ENCODE measurements at places on chromosomes 7 and 10.

- DNase-seq = no peak
These were observed 17.8 kb downstream of the NAPEPLD start for GRCh38 chr7:103130901-103131624.

DNA sequence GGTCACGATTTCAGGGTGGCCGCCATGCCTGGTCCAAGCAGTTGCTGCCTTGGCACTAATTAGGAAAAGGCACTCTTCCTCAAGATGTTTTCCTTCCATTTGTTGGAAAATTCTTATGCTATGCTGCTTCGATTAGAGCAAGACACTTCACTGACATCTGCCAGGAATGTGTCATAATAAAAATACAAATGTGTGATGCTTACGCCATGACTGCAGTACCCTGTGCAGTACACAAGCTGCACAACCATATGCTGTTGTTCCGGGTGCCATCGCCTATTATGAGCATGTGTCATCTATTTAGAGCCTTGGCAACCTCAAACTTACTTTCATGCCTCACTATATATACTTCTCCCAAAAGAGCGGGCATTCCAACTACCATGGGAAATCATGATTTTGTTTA lies 14.9 kb upstream of the MPP7 start:
- no peak for DNase-seq

DNA sequence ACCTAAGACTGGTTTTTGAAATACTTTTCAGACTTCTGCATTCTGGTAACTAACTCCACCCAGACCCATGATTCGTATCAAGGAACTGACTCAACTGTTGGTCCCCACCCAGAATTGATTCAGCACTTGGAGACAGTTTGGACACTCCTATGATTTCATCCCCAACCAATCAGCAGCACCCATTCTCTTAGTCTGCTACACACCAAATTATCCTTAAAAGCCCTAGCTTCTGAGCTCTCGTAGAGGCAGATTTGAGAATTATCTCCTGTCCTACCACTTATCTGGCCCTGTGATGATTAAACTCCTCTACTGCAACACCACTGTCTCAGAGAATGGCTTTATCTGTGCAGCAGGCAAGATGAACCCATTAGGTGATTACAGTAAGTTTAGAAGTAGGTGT lies 7.7 kb upstream of the GSTO1 start:
- DNase-seq = no peak

GRCh38 chr10:127159648-127160245 lies 36.6 kb downstream of the INSYN2A start:
- no peak for DNase-seq

DNA sequence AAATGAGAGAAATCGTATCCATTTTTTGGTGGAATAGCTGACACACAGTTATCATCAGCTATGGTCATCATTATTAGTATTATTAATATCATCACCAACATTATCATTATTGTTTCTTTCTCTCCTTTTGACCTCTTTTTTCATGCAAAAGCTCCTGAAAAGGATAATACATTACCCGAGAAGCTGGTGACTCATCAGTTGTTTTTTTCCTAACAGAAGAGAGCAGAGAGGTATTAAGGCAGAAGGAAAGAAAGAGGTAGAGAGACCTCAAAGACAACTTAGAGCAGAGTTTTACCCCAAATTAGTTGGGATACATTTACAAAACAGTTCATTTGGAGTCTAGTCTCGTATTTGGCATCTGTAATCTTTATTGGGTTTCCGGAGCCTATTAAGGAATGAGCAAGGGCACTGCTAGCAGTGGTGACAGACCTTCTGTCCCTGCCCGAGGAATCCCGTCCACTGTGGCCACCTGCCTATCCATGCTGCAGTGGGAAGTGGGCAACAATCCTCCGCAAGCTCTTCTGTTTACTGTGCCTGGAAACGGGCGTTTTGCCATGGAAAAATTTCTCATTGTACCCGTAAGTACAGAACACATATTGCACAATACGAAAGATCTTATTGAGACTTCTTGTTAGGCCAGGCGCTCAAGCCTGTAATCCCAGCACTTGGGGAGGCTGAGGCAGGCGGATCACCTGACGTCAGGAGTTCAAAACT lies 170.0 kb upstream of the MKLN1 start:
- DNase-seq = no peak

- no peak for DNase-seq
These were observed 7.0 kb upstream of the ZNF862 start for GRCh38 chr7:149830997-149831740.

DNA sequence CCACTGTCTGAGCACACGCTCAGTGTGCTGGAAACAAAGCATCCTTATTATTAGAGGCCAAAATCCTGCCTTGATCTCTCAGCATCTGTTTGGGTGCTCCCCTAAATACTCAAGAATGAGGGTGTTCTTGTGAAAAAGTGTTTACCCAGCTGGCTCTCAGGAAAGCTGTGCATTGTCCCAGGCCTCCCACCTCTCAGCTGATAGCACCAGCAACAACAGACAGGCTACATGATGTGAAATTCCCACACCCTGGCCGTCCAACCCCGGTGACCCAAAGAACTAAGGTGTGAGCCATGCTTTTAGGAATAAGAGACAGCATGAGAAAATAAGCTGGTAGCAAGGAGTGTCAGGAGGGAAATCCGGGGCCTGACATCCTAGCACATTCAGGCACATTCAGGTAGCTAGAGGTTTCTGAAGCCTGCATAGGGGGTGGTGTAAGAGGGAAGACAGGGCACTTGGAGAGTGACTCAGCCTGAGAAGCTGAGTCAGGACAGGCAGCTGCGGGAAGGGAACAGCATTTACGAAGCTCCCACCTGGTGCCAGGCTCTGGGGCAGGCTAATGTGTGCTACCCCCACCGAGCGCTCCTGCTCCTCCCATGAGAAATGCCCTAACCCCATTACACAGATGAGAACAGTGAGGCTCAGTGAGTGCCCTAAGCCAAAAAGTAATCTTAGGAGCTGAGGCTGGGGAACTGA lies 205.6 kb downstream of the GRID1 start:
- DNase-seq = no peak

DNA sequence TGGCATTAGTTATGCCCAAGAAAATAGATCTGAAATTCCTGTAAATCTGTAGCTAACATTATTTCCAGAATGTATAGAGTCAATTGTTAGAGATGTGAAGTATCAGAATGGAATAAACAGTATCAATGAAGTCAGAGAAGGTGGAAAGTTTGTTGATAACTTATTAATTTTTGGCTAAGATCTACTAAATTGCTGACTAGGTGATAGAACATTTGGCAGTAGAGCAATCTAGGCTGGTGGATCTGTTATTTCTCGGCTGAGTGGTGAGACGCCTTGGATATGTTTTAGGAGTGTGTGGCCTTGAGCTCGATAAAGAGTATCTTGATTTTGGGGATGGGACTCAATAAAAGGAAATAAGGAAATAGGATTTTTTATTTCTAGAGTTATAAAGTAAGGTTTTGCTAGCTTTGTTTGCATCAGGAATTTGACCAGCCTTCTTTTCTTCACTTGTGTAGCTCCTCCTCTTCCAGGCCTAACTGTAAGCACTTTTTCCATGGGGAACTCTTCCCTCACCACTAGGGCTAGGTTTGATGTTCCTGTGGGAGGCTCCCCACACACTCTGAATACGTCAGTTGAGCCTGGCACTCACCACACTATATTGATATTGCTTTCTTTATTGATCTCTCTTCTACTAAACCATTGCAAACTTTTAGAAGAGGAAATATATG lies 86.8 kb upstream of the CSTF2T start:
- DNase-seq = no peak

- DNase-seq = no peak
These were observed 347.6 kb downstream of the MDFIC start for GRCh38 chr7:115269486-115269885.

- no peak for DNase-seq
These were observed 136.3 kb downstream of the ADCY1 start for GRCh38 chr7:45710271-45711160.

GRCh38 chr10:79196470-79197461 lies 128.0 kb downstream of the ZMIZ1 start:
- peak; percentile 75 for DNase-seq

DNA sequence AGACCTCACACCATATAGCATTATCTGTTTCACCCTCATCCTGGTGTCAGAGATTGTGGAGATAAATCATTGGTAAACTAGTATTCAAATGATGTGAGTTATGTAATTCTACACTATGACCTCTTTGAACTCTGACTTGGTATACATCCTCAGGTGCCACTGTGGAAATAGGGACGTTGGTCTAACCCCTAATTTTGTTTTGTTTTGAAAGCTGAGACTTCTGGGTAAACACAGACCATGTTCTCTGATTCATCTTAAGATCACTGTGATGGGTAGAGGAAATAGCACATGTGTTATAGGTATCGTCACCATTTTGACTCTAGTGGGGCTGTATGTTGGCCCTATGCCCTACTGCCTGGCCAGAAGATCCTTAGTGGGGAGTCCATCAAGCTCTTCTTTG lies 241.6 kb downstream of the CCDC7 start:
- no peak for DNase-seq

DNA sequence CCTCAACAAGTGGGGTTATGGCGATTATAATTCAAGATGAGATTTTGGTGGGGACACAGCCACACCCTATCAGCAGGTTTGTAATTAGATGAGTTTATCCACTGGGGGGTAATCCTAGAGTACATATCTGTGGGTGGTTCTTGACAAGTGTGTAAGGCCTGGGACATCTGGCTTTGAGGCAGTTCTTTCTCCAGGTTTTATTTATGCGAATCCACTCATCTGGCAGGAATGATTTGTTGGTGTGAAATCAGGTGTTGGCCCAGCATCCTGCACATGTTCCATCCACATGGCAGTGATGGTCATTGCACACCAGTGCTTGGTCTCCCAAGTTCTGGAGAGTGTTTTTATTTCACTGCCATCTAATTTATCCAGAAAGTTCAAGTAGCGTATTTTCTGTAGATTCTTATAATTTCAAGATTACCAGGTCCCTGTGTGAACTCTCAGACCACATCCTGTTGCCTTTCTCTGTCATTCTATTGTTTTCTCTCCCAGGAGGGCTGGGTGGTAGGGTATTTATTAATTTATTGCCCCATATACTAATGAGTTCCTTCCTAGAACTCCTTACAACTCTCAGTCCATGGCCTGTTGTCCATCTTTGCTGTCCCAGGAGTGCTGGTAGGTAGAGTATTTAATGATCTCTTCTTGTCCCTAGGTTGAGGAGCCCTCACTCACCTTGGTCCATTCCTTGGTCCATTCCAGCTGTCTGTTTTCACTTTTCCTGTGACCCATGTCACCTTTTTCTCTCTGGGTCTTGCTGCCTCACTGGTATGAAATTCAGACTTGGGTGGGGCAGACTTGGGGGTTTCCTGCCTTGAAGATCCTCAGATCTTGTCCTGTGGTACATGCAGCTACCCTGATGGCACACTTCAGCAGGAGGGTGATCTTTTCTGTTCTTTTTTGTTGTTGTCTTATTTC lies 10.4 kb downstream of the RALA start:
- DNase-seq = no peak

DNA sequence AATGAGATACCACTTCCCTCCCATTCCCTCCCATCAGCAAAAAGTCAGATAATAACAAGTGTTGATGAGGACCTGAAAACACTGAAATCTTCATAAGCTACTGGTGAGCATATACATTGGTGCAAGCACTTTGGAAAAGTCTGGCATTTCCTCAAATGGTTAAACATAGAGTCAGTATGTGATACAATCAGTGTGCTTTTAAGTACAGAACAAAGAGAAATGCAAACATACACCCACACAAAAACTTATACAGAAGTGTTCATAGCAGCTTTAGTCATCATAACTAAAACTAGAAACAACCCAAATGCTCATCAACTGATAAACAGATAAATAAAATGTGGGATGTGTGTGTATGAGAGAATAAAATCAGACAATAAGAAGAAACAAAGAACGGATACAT lies 261.9 kb downstream of the ELMO1 start:
- DNase-seq = no peak

- DNase-seq = no peak
These were observed 75.3 kb upstream of the CPXM2 start for GRCh38 chr10:123966896-123967231.

DNA sequence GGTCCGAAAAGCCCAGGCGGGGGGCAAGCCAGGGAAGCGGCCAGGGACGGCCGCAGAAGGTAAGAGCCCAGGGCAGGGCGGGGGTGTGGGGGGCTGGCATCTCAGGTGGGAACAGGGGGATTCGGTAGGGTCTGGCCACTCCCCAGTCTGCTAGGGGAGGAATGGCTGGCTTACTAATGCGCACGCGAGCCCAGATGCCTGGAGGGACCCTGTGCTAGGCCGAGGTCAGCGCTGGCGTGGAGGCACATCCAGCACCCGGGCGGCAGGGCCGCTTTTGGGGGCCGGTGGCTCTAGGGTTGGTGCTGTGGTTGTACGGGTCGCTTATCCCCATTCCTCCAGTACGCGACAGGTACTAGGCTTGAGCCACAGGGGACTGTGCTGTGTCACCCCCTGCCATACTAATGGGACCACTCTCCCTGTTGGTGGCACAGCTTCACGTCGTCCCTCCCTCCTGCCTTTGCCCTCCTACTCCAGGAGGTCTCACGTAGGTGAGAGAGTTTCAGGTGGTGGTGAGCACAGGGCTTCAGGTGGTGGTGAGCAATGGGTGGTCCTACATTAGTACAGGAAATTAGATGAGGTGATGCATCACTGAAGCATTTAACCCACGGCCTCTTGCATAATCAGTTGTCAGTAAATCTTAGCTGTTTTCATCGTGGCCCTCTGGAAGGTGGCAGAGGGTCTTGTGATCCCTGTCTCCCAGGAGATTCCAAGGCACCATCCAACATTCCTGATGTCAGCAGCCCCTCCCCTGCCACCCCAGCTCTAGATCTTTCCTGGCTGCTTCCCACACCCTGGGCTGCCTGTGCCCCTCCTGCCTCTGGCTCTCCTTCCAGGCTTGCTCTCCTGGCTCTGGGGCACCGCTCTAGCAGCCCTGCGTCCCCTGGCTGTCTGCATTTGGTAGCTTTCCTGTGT lies 971 bp downstream of the AEBP1 start:
- DNase-seq = peak; percentile 62

DNA sequence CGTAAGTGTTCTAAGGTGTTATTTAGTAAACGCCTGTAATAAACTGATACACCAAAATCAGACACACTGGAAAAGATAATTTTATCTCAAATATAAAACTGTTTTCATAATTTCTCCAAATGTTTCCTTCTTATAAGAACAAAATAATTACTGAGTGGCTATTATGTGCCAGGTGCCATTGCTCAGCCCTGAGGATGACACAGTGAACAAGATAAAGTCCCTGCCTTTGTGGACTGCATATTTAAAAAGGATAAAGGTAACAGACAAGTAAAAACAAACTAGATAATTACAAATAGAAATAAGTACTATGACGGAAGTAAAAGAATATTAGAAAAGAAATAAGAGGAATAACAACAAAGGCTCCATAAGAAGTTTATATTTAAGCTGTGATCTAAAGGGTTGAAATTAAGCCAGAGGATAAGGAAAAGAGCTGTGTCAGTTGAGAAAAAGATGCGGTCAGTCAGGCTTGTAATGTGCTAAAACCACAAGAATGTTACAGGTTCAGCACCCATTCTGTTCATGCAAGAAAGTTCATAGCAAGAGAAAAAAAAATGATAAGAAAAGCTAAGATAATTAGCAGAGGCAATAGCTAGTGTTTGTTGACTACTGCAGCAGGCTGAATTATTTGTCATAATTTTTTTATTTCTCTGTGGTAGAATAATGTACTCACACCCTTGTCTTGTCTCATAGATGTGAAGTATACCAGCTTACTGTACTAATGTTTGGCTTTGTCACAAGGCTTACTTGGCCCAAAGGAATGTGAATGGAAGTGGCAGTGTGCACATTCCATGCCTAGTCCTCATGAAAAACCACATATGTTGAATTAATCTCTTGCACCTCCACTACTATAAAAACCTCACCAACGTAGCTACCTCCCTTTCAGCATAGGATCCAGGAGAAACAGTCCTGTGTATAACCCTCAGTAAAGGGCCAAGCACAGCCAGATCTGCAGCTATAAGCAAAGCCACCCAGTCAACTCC lies 75.1 kb downstream of the CRPPA start:
- DNase-seq = no peak

- DNase-seq = no peak
These were observed 114.8 kb downstream of the JAZF1 start for GRCh38 chr7:28065721-28066285.
